ENCODE measurements at places on chromosomes 4 and X.

DNA sequence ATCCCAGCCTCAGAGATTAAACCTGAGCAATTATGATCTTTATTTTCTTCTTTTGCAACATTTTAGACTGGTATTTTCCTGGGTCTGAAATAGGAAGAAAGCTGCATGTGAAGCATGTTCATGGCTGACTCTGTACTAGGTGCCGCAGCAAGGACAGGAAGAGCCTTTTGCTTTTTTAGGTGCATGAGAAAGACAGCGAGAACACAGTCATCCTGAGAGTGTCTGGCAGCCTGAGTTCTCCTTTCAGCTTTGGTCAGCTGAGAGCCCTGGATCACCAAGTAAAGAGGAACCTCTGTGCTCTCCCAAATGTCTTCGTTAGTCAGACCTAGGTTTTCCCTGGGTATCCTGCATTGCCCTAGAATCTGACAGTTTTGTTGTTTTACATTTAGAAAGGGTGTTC, 29.8 kb downstream of the FAM149A start:
- DNase-seq: no peak

DNA sequence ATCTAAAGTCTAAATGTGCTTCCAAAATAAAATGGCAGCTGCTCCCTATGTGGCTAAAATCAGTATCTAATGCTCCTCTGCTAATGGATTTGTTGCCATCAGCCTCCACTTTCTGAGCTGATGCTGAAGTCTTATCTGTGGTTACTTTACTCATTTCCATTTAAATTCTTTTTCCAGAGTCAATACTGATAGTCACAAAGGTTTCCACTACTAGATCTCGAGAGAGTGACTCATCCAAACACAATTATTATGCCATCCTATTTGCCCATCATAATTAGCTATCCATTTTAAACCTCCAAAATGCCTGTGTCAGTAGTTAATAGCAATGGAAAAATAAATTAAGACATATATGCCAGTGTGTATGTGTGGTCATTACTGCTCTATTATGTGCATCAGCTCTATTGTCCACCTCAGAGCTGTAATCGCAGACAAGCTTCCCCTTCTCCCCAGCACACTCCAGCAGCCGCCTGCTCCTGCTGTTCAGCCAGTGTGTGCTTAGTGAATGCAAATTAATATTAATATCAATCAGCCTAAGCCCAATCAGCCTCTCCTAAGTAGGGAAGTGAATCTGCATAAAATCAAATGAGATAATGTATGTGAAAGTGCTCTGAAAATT, 199.8 kb upstream of the ZIC3 start:
- DNase-seq: no peak

GRCh38 chr4:20313237-20314030, 61.7 kb downstream of the SLIT2 start:
- DNase-seq: no peak

DNA sequence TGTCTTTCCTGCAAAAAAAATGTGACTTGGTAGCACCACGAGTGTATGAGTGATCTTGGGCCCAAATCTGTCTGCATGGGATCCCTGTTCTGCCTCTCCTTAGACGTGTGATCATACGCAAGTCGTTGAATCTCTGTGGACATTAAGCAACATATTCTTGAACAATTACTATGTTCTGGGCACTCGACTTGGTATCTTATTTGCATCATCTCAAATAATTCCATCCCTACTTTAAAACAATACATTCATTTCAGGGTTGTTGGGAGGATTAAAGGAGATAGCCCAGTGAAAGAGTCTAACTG, 145.4 kb upstream of the CPEB2 start:
- DNase-seq: no peak

DNA sequence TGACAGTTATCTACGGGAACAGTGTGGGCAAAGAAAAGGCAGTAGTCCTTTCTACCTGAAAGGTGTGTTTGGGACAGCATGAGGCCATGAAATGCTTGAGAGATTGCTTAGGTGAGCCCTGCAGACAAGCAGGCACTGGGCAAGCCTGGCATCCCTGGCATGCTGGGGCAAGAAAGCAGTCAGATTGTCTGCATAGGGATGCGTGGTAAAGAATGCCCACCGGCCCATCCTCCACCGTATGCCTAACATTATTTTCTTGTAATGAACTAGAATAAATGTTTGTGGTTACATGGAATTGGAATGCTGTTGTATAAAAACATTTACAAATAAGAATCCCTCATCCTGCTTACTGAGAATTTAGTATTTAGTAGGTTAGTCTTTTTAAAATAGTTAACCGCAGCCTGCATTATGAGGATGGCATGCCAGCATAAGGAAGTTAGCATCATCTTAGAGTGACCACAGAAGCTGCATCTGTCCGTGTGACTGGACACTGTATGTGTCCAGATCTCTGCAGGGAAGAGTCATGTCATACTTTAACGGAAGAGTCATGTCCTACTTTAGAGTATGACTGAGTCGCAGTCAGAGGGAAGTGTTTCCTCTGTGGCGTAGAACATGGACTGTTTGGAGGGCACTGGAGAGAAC, 18.9 kb downstream of the ZBTB49 start:
- DNase-seq: no peak

DNA sequence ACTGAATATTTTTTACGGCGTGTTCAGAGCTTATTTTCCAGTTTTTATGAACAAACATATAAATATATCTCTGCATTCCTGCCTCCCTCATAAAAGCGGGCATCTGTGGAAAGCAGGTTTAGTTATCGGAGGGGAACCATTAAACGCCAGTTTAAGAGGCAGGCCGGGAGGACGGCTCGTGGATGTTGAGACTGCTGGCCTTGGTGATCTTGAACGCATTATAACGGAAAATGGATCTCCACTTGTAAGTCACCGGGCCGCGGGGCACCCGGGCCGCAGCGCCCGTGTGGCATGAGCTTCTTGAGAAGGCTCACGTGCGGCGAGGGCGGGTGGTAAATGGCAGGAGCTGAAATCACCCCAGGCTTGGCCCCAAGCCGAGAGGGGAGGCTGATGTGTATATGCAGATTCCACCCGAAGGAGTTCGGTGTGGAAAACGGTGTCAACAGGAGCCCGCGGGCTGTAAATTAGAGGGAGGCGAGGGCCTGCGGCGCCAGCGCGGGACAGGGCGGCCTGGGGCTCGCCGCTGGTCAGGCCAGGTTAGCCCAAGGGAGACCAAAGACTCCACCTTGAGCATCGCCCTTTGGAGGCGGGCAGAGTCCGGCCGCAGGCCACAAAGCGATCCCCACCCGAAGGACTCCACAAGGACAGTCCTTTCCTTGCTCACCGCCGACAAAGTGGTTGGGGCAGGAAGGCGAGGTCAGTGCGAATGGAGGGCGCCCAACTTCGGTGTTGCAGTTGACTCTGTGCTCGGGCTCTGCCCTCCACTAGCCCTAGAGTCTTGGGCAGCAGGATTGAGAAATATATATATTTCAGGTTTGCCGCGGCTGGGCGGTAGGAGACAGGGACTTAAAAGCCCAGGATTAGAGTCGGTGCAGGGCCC, 1.3 kb upstream of the HAND2 start:
- no peak for DNase-seq

DNA sequence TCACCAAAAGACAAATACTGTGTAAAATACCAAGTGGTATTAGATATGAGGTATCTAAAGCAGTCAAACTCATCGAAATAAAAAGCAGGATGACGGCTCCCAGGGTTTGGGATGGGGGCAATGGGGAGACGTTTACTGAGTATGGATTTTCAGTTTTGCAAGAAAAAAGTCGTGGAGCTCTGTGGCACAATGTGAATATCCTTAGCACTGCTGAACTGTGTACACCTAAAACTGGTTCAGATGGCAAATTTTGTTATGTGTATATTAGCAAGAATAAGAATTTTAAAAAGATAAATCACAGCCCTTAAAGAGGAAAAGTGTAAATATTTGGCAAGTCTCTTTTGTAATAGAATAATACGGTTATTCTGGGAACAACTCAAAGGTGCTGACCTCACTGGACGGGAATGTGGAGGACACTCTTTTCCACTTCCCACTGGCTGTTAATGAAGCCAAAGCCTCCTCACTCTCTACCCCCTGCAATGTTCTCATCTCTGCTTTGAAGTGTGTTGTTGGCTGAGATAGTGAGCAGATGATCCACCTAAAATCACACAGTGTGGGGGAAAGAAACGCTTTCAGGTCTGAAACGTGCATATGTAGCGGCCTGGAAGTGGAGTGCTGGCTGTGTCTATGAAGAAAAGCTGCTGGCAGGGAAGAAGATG, 49.2 kb downstream of the SEL1L3 start:
- no peak for DNase-seq

DNA sequence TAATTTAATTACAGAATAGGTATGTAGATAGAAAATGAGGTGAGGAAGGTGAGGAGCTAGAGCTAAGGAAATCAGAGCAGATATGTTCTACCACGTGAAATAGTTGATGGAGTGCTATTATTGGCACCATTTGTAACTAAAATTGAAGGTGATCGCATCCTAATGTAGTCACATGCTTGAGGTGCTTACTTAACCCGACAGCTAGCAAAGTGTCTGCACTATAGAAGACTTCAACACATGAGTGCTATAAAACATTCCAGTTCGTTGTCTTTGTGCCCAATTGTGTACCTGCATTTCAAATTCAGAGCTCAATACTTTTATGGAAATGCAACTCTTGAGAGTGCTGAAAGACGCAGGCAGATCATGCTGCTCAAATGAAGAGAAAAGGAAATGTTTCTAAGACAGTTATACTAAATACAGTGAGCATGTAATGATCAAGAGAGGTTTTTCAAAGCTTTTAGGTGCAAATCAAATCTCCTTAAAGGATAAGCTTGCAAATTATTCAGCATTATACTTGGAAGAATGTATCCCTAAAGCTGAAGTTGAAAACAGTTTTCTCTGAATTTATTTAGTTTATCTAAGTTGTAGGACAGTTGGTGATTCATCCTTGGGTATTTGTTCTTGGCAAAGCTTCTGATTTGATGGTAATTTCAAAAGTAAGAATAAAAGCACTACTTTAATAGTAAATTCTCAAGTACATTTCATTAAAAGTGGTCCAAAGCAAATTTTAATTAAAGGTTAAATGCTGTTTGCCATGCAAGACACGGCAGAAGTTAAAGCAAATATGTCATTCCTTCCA, 223.9 kb upstream of the EPHA5 start:
- no peak for DNase-seq

GRCh38 chr4:54228056-54228527, 1.0 kb upstream of the PDGFRA start:
- no peak for DNase-seq

GRCh38 chr4:83516042-83516772, 19.7 kb upstream of the GPAT3 start:
- no peak for DNase-seq

- DNase-seq: no peak
Observed at GRCh38 chr4:6724421-6725111, 8.6 kb downstream of the BLOC1S4 start.

- DNase-seq: no peak
Observed at GRCh38 chr4:113407409-113407808, 354.1 kb downstream of the CAMK2D start.

GRCh38 chrX:115639334-115639880, 78.4 kb downstream of the PLS3 start:
- no peak for DNase-seq

DNA sequence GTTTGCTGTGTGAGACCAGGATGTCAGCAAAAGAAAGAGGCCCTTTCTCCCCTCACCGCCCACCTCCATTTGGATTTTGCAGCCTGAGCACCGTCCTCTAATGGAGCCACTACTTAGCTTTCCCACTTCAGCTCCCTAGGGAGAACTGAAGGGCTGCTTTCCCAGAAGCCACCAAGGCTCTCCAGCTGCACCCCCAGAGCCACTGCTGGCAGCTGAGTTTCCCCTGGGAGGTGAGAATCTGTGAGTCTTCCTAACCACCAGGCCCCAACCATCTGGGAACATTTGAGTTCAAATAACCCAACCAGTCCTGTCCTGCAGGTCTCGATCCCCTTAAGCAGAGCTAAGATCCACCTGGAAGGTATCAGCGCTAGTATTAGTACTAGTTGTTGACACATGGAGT, 173.1 kb upstream of the USP9X start:
- no peak for DNase-seq

DNA sequence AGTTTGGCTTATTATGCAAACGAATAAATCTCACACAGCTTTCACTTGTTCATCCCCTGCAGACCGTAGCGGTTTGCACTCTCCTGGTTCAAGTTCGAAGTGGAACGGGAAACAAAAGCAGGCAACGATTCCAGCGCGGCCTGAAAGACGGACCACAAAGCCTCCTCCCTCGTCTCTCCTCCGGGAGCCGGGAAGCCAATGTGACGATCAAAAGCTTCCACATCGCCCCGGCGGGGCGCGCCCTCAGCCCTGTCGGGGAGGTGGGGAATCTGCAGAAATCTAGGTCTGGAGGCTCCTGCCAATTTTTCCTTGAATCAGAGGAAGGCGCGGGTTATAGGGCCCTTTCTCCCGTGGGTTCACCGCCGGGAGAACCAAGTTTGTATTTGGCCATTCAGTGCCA, 16.9 kb upstream of the ZIC3 start:
- no peak for DNase-seq

- DNase-seq: no peak
Observed at GRCh38 chr4:159722918-159723317, 620.0 kb downstream of the RAPGEF2 start.

DNA sequence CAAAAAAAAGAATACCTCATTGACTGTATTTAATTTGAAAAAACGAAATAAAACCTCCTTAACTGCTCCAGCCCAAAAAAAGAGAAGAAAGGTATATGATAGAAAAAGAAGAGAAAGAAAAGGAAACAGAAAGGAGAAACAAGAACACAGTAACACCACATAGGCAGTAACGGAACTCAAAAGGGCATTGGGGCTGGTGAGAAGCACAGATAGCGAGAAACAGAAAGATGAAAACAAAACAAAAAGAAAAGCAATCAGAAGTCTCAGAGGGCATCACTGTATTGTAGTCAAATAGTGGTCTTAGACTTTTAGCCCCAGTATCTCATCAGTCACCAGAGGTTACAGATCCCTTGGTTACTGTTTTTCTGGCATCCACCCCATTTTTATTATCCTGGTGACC, 88.6 kb downstream of the NFKB1 start:
- no peak for DNase-seq

All from activated CD8-positive, alpha-beta memory T cell treated with anti-CD3 and anti-CD28 coated beads for 1 hour (primary cell).